ENCODE measurements at places on chromosomes 5 and 9. TPM values are rescaled to one million over a fixed set of nuclear protein-coding genes. Genes with fewer than 3 reads are reported as not detected.

PCA3 gene
- total RNA-seq: 1.6 TPM

RGS7BP gene
- total RNA-seq: 26.0 TPM

FOXD4L6 gene
- 1.3 TPM for total RNA-seq

TAF11L5 gene
- not detected for total RNA-seq

SLCO6A1 gene
- total RNA-seq: 0.31 TPM

FST gene
- total RNA-seq: 2.2 TPM

SH2D3C gene
- total RNA-seq: 11.3 TPM

SLC36A3 gene
- not detected for total RNA-seq

KCNMB1 gene
- total RNA-seq: not detected

CDH6 gene
- total RNA-seq: 52.0 TPM

GPX3 gene
- 17.5 TPM for total RNA-seq

FAM221B gene
- total RNA-seq: not detected

OTP gene
- total RNA-seq: not detected

WDR38 gene
- not detected for total RNA-seq

SNCB gene
- total RNA-seq: 14.4 TPM

IFNA13 gene
- not detected for total RNA-seq

PLAC8L1 gene
- not detected for total RNA-seq

GLRA1 gene
- total RNA-seq: not detected

PCDHB7 gene
- 17.8 TPM for total RNA-seq

CARD6 gene
- 0.63 TPM for total RNA-seq

PTPN3 gene
- total RNA-seq: 6.3 TPM

DBH gene
- not detected for total RNA-seq

NHP2 gene
- total RNA-seq: 96.4 TPM

CNOT6 gene
- 52.3 TPM for total RNA-seq

IRX1 gene
- not detected for total RNA-seq

APBA1 gene
- 51.3 TPM for total RNA-seq

HRCT1 gene
- total RNA-seq: 0.63 TPM

IL4 gene
- not detected for total RNA-seq

IL7R gene
- 0.63 TPM for total RNA-seq

Measured in parietal lobe (tissue), 2 donors.